ENCODE measurements at places on chromosomes 2 and 18. TPM values are rescaled to one million over a fixed set of nuclear protein-coding genes. Genes with fewer than 3 reads are reported as not detected.

HOXD4 gene
- 0.38 TPM for total RNA-seq

SRD5A2 gene
- 0.02 TPM for total RNA-seq

AMER3 gene
- not detected for total RNA-seq

AFF3 gene
- total RNA-seq = 0.08 TPM

SETBP1 gene
- total RNA-seq = 0.63 TPM

ABCG8 gene
- total RNA-seq = not detected

B3GNT7 gene
- 3.0 TPM for total RNA-seq

TFPI gene
- total RNA-seq = 60.9 TPM

GNLY gene
- 0.29 TPM for total RNA-seq

RAPGEF4 gene
- total RNA-seq = 0.45 TPM

ALPG gene
- total RNA-seq = 0.71 TPM

DAW1 gene
- 2.3 TPM for total RNA-seq

ZNF521 gene
- not detected for total RNA-seq

RIT2 gene
- total RNA-seq = not detected

DNAJC5G gene
- total RNA-seq = not detected

LOXL3 gene
- total RNA-seq = 0.35 TPM

LCT gene
- total RNA-seq = 0.04 TPM

CPO gene
- total RNA-seq = not detected

WNT10A gene
- 0.06 TPM for total RNA-seq

PIK3C3 gene
- 15.0 TPM for total RNA-seq

FOXD4L1 gene
- 0.09 TPM for total RNA-seq

TDRD15 gene
- not detected for total RNA-seq

TTR gene
- not detected for total RNA-seq

NRP2 gene
- 133 TPM for total RNA-seq

TUBB8B gene
- total RNA-seq = not detected

GRHL1 gene
- 1.5 TPM for total RNA-seq

ARHGAP28 gene
- 0.05 TPM for total RNA-seq

MALL gene
- total RNA-seq = 155 TPM

TUBA4B gene
- 0.16 TPM for total RNA-seq

CFC1 gene
- total RNA-seq = not detected

EFEMP1 gene
- total RNA-seq = 48.1 TPM

GNAL gene
- 8.4 TPM for total RNA-seq

IL36G gene
- not detected for total RNA-seq

FOXI3 gene
- 0.03 TPM for total RNA-seq

CLEC4F gene
- total RNA-seq = not detected

GPR45 gene
- not detected for total RNA-seq

DPP4 gene
- 1.0 TPM for total RNA-seq

PDE11A gene
- total RNA-seq = 0.42 TPM

MARCHF4 gene
- 20.0 TPM for total RNA-seq

RAB6C gene
- total RNA-seq = not detected

SPATS2L gene
- 137 TPM for total RNA-seq

SULT1C4 gene
- total RNA-seq = not detected

LDAH gene
- 19.9 TPM for total RNA-seq

CDKL4 gene
- total RNA-seq = not detected

CNNM4 gene
- 11.4 TPM for total RNA-seq

COBLL1 gene
- 5.4 TPM for total RNA-seq

SP140 gene
- not detected for total RNA-seq

FABP1 gene
- total RNA-seq = not detected

STPG4 gene
- not detected for total RNA-seq

All from A549 treated with dexamethasone at 1 μM for 4 hours (cell line).